LHCN-M2 (cell line): ENCODE measurements at places on chromosomes 11 and 22. TPM values are rescaled to one million over a fixed set of nuclear protein-coding genes. Genes with fewer than 3 reads are reported as not detected.

Gene AIFM3
- 0.13 TPM in 1 of 2 replicates, not detected in the other for total RNA-seq

GRCh38 chr11:68806931-68807844 lies 34.5 kb downstream of the CPT1A start:
- DNase-seq = peak; percentile 44

- no peak for DNase-seq
Measured at GRCh38 chr22:45686004-45686403, 14.4 kb downstream of the ATXN10 start.

GRCh38 chr22:40070701-40071100 lies 75.9 kb downstream of the FAM83F start:
- peak; percentile 2 for DNase-seq

Gene FXYD2
- total RNA-seq = not detected in 2 replicates

Gene OR51E2
- not detected in 2 replicates for total RNA-seq

Gene ADM
- 160 and 164 TPM in 2 replicates for total RNA-seq

Gene APOC3
- not detected in 2 replicates for total RNA-seq

GRCh38 chr22:50190941-50191741 lies 5.4 kb downstream of the TRABD start:
- DNase-seq = no peak

- DNase-seq = peak; percentile 86
Measured at GRCh38 chr22:30287648-30288418, 1.5 kb downstream of the CASTOR1 start.

Gene PIH1D2
- total RNA-seq = 1.5 and 2.0 TPM in 2 replicates

Gene IRAG1
- total RNA-seq = 0.38 and 1.3 TPM in 2 replicates

- DNase-seq = no peak
Measured at GRCh38 chr11:75786101-75786736, 17.6 kb downstream of the DGAT2 start.

Gene CCDC87
- total RNA-seq = 0.34 and 0.51 TPM in 2 replicates

- DNase-seq = peak; percentile 29
Measured at GRCh38 chr11:131038597-131038996, 122.3 kb upstream of the SNX19 start.

GRCh38 chr11:113162592-113162962 lies 151.8 kb upstream of the TTC12 start:
- peak; percentile 62 for DNase-seq

DNA sequence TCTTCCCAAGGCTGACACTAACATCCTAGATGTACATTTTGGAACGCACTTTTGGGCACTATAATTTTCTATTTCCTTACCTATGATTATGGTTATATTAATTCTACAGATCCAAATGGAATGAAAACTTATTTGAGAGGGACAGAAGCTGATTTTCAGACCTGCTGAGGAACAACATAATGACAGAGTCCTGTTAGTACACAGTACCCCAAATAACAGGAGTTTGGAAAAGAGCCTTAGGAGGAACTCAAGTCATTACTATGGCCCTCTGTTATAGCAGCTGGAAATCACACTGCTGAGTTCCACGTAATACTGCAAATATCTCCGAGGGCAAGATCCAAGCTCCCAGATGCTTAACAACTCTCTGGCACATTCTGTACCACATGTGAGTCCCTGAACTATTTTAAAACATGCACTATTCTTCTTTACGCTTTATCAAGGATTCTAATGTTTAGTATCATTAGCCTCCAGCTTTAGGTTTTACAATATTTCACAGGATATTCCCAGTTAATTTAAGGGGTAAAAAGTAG lies 1027.7 kb upstream of the CCDC90B start:
- peak; percentile 7 for DNase-seq

GRCh38 chr11:131685206-131685605 lies 314.8 kb downstream of the NTM start:
- DNase-seq = no peak

DNA sequence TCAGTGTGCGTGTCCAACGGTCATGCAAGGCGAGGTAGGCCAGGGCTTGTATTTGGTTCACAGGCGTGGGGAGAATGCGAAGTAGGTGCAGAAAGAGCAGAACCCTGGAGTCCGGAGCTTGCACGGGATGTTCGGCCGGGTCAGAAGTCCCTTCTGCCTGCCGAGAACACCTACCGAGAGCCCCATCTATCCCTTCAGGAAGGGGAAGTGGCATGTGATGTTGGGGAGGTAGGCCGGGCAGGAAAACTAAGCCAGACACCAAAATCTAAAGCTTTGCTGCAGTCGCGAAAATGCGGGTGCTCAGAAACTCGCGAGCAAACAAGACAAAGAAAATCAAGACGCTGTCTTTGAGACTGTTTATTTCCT lies 435 bp upstream of the TAF6L start:
- DNase-seq = no peak

DNA sequence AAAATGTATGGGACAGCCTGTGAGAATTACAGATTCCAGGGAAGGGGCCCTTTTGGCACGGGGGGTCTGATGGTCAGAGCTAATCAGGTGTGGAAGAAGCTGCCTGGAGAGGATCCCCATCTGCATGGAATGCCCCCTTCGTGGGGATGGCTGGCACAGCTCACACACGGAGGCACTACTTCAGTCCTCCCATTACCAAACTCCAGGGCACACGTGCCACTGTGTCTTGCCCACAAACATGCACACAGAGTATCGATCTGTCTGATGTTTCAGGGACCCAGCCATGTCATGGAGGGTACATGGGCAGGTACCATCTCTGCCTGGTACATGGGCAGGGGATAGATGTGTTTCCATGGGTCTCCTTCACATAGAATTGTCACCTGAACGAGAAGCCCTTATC lies 14.7 kb downstream of the KCNQ1OT1 start:
- no peak for DNase-seq

Gene GAL3ST3
- total RNA-seq = not detected in 2 replicates

DNA sequence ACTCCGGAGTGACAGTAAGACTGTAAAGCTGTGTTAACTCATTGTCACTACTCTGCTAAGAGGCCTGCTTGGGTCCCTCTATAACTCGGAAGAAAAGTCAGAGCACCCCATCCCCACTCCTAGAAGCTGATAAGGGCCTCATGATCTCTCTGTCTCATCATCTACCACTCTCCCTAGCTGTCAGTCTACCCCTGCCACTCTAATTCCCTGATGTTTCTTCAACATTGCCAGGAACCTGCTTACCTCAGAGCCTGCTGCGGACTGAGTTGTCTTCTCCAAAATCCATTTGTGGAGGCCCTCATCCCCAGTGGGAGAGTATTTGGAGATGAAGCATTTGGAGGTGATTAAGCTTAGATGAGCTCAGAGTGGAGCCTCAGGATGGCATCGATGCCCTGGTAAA lies 1092.2 kb downstream of the TBC1D22A start:
- no peak for DNase-seq

Gene SLN
- total RNA-seq = not detected in 2 replicates

DNA sequence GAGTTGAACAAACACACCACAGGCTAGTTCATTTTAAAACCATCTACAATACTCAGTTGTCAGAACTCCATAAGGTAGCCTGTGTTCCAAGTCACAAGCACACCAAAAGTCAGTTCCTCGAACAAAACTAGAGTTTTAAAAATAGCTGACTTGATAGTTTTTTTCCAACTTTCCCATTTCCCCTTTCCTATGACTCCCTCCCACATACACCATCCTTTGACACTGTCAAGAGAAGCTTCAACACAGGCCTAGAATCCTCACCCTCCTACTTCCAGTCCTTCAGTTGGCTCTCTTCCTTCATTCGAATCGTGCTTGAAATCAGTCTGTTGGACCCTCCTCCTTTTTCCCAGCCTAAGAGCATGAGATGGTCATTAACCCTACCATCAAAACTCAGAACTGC lies 105.7 kb upstream of the AKIP1 start:
- DNase-seq = no peak

- peak; percentile 44 for DNase-seq
Measured at GRCh38 chr11:76835928-76836612, 24.6 kb upstream of the ACER3 start.

DNA sequence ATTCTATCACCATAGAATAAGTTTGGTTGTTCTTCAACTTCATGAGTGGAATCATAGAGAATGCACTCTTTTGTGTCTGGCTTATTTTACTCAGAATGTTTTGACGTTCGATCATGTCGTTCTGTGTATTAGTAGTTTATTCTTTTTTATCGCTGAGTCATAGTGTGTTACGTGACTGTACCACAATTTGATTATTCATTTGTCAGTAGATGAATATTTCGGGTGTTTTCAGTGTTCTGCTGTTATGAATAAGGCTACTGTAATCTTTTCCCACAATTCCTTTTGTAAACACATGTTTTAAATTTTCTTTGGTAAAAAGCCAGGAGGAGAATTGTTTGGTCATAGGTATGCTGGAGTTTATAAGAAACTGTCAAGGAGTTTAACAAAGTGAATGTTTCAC lies 279.9 kb upstream of the B3GAT1 start:
- DNase-seq = no peak

GRCh38 chr11:16839821-16840220 lies 101.4 kb downstream of the C11orf58 start:
- DNase-seq = no peak

DNA sequence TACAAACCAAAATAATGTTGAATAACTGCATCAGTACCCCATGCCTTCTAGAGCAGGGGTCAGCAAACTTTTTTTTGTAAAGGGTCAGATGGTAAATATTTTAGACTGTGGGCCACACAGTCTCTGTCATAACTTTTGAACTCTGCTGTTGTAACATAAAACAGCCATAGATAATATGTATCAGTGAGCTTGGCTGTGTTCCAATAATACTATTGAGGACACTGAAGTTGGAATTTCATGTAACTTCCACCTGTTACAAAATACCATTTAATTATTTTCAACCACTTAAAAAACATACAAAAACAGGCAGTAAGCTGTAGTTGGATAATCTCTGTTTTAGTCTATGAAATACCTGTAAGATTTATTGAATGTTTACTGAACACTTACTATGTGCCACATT lies 55.2 kb downstream of the PICALM start:
- no peak for DNase-seq

DNA sequence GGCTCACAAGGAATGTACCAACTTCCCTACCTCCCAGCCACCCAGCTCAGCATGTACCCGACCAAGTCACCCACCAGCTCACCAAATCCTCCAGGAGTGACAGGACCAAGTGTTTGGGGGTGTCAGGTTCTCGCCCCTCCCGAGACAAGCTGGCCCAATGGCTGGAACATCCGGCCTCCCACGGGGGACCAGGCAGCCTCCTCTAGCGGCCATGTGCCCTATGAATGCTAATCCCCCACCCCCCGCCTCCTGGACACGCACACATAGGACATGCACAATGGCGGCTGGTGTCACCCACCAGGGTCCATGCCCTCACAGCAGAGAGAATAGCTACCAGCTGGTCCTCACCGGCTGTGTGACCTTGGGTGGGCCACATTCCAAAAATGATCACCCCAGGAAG lies 151.0 kb downstream of the MN1 start:
- DNase-seq = peak; percentile 53

DNA sequence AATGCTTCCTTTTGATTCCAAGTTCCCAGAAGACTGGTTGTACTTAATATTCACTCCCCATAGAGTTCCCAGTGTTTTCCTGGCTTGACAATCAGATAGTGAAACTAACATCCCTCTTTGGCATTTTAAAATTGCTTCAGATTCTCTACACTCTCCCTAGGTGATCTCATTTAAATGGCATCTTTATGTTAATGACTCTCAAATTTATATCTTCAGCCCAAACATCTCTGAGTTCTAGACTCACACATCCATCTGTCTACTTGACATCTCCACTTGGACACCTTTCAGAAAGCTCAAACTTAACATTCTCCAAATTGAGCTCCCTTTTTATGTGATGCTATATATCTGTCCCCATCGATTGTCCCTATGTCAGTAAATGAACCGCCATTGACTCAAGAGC lies 232.0 kb downstream of the NTM start:
- DNase-seq = no peak

GRCh38 chr11:59053387-59053786 lies 32.7 kb upstream of the GLYATL1B start:
- peak; percentile 47 for DNase-seq

Gene SLC5A4
- not detected in 2 replicates for total RNA-seq

Gene CHADL
- 0.19 and 2.4 TPM in 2 replicates for total RNA-seq

DNA sequence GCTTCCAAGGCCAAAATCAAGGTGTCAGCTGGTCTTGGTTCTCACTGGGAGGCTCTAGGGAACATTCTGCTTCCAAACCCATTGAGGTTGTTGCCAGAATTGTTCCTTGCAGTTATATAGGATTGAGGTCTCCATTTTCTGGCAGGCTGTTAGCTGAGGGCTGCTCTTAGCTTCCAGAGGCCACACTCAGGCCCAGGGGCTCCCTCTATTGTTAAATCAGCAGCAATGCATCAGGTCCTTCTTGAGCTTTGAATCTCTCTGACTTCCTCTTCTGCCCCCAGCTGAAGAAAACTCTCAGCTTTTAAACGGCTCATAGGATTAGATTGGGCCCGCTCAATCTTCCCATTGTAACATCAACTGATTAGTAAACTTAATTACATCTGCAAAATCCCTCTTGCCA lies 39.3 kb upstream of the BSX start:
- DNase-seq = peak; percentile 45

Gene TSPAN18
- not detected in 2 replicates for total RNA-seq

Gene SCGB1A1
- not detected in 2 replicates for total RNA-seq

Gene GLYAT
- not detected in 2 replicates for total RNA-seq

GRCh38 chr22:39503630-39504029 lies 1.5 kb downstream of the MIEF1 start:
- no peak for DNase-seq

GRCh38 chr11:62120431-62120830 lies 3.4 kb upstream of the INCENP start:
- DNase-seq = no peak

DNA sequence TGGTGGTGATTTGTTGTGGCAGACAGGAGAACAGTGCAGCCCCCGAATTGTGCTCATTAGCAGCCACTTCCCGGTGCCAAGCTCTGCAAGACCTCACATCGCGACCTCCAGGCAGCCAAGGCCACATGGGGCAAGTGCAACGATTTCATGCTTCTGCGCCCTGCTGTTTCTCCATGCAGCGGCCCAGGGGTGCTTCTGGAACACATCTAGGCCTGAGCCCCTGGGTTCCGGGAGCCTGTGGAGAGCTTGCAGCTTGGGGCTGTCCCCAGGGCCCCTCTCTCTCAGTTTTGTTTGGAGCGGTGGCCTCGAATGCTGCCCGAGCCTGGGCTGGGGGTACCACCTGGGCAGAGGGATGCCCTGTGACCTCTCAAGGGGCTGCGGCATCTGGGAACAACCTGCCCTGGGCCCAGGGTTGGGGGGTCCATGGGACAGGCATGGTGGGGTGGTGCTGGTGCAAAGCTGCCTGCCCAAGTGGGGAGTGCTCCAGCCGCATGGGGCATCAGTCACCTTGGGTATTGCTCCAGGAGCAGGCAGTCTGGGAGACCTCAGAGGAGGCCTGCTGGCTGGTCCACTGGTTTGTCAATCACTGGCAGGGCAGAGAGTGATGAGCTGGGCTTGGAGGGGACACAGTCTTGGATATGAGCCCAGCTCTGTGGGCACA lies 51.9 kb downstream of the TPCN2 start:
- DNase-seq = no peak

DNA sequence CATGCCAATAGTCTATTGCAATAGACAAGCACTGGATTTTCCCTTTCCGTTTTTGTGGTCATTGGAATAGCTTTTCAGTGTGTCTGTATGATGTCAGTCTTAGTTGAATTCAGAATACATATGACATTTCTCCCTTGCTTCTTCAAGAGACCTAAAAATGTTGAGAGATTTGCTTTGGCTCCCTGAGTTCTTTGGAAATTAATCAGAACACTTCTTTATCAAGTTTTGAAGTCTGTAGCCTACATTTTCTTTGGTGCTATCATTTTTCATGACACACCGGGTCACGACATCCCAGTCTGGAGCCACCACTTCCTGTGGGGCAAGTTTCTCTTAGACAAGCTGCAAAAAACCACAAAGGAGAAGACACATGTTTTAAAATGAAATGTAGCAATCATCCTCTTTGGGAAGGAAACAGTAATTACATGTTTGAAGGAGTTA lies 847.1 kb downstream of the OPCML start:
- DNase-seq = peak; percentile 60

Gene OR52A5
- not detected in 2 replicates for total RNA-seq
